K562 (cell line): ENCODE measurements at places on chromosomes 2 and 18. TPM values are rescaled to one million over a fixed set of nuclear protein-coding genes. Genes with fewer than 3 reads are reported as not detected.

DNA sequence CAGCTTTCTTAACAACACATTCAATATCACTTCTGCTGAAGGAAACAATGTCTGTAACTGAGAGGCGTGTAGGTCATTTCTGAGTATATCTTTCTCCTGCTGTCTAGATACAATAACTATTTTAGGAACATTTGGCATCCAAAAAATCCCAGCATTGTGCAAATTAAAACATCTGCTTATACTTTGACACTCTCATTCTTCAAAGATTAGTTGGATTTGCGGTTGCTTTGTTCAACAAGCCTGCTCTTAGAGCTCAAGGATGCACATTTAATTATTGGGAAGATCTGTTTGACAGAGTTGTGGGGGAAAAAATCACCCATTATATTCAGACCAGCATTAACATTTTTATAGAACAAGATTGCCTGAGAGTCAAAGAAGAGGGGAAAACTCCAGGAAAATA lies 449.5 kb upstream of the HNRNPA3 start:
- no peak for DNase-seq

DNA sequence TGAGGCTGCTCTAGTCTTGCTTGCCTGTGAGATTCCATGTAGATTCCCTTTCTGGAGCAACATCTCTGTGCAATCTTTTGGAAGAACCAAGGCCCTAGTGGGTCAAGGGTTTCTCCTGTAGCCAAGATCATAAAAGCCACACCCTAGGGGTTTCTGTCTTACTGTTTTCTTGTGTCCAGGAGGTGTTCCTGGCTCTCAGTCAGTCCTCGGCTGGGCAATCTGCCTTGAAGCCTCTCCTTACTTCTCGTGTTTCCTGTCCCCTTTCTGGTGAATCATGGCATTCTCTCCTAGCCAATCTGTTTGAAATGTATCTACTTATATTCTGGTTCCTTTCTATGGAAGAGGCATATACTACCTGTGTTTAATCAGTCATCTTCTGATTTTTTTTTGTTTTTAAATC lies 484.8 kb upstream of the UBE2E3 start:
- no peak for DNase-seq

GRCh38 chr2:52383541-52383940 lies 1351.6 kb upstream of the NRXN1 start:
- DNase-seq, result no peak

The PSMA8 gene
- not detected in 2 replicates for total RNA-seq

The UNC50 gene
- total RNA-seq, result 31.2 and 31.9 TPM in 2 replicates

The IL1RL1 gene
- 0.44 and 1.0 TPM in 2 replicates for total RNA-seq

The GFPT1 gene
- total RNA-seq, result 38.3 and 39.2 TPM in 2 replicates

The PAX3 gene
- total RNA-seq, result not detected in 2 replicates

The SLC5A7 gene
- total RNA-seq, result not detected in 2 replicates

The LCT gene
- total RNA-seq, result 0.04 TPM in 1 of 2 replicates, not detected in the other
